Spinal cord (tissue), 10 donors: ENCODE measurements at places on chromosomes 6 and 20.

- H3K4me1 ChIP-seq = peaks cover 12% of the 10 kb centered on the region
- no peaks in the 10 kb centered on the region for H3K36me3 ChIP-seq
- peak within 1 kb of the TSS; percentile 42 for H3K4me3 ChIP-seq
- peaks cover 9% of the 10 kb centered on the region for H3K27me3 ChIP-seq
Observed at GRCh38 chr6:110476046-110476849, at the start of gene SLC22A16. TSS of gene SLC22A16 (minus strand) at chr6:110476613. CDS start at chr6:110476574, 39 bp downstream.

DNA sequence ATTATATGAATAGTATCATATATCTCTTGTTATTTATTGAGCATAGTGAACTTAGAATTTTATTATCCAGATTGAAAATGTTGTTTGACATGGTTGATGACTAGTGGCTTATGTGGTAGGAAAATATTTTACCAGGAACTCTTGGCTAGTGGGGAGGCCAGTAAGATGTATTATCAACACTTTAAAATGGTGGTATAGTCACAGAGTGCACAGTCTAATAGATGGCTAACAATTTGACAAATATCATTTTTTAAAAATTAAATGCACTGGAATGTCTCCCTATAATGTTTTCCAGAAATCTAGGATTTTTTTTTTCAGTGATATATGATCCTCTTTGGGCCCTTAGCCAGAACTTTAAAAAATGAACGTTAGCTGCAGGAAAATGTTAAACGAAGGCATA lies 26.9 kb upstream of the EYA4 start:
- H3K36me3 ChIP-seq = no peaks in the 10 kb centered on the region
- no peaks in the 10 kb centered on the region for H3K4me1 ChIP-seq
- H3K27ac ChIP-seq = no peak overlapping the region
- DNase-seq = no peak
- H3K4me3 ChIP-seq = no peak overlapping the region

DNA sequence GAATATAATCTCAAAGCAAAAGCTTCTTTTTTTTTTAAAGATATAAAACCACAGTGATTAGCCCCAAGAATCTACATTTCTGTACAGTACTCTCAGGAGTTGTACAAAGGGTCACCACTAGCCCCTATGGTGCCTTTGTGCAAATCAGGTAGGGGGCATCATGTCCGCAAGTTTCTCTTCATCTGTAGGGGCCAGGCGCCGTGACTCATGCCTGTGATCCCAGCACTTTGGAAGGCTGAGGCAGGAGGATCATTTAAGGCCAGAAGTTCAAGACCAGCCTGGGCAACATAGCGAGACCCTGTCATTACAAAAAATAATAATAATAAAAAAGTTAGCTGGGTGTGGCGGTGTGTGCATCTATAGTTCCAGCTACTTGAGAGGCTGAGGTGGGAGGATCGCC lies 63.9 kb downstream of the ZMYND8 start:
- H3K36me3 ChIP-seq = peaks cover 37% of the 10 kb centered on the region

DNA sequence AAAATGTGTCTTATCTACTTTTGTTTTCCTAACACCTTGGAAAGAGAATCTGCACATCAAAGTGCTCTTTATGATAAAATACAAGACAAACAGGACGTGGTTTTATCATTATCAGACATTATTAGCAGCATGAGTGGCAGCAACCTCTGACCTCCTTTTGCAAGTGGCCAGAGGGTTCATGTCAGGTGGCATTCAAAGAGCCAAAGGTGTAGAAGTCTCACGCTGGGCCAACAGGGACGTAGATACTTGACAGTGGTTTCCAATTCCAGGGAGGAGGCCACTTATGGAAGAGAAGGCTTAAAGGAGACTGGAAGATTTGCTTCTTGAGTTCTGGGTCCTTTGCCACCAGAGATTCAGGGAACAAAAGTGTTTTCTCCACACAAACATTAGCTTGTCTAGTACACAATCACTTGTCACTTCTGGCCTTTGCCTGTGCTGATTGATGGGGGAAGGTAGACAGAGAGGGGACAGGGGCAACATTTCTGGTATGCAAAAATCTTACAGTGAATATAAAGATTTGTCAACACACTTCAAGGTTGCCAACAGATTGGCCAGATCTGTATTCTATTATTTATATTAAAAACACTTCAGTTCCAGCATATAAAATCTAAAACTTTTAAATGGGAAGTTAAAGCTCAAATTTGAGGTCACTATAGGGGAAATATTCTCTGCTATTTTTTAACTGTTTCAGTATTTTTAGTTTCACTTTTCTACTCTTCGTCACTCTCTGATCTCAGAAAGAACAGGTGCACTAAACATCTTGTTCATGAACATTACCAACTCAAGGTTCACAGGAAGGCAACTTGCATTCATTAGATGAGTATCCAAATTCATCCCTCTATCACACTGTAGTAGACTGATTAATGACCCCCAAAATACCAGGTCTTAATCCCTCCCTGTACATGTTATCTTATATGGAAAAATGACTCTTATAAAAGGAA lies 52.1 kb upstream of the FBXO30 start:
- H3K4me3 ChIP-seq = no peak overlapping the region
- no peak for DNase-seq
- H3K4me1 ChIP-seq = no peaks in the 10 kb centered on the region
- no peaks in the 10 kb centered on the region for H3K36me3 ChIP-seq

DNA sequence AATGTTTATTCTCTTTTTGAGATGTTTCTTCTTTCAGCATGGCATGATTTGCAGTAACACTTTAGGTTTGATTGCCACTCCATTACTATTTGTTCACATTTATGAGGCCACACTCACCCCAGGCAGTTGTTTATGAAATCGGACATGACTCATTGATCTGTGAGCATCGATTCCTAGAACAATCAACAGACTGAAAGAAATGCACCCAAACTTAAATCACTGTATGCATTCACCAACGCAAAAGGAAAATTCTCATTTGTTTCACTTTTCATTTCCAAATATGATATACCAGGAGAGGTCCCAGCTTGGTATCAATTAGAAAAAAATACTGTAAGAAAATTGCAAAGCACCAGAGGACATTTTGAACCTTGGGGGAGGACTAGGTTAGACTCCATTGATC lies 5.4 kb upstream of the GJA10 start:
- H3K27ac ChIP-seq = no peak overlapping the region
- H3K4me1 ChIP-seq = peaks cover 8% of the 10 kb centered on the region
- H3K27me3 ChIP-seq = peaks cover 9% of the 10 kb centered on the region
- H3K36me3 ChIP-seq = no peaks in the 10 kb centered on the region
- no peak overlapping the region for H3K4me3 ChIP-seq
- DNase-seq = no peak

GRCh38 chr6:35739645-35740524 lies 3.1 kb downstream of the ARMC12 start:
- no peak for DNase-seq
- peaks cover 12% of the 10 kb centered on the region for H3K4me1 ChIP-seq
- H3K36me3 ChIP-seq = no peaks in the 10 kb centered on the region

- no peaks in the 10 kb centered on the region for H3K27me3 ChIP-seq
- H3K4me1 ChIP-seq = peaks cover 9% of the 10 kb centered on the region
- H3K4me3 ChIP-seq = no peak overlapping the region
- no peak overlapping the region for H3K27ac ChIP-seq
- H3K36me3 ChIP-seq = peaks cover 5% of the 10 kb centered on the region
Observed at GRCh38 chr6:158445426-158446085, 114.3 kb upstream of the TMEM181 start.

DNA sequence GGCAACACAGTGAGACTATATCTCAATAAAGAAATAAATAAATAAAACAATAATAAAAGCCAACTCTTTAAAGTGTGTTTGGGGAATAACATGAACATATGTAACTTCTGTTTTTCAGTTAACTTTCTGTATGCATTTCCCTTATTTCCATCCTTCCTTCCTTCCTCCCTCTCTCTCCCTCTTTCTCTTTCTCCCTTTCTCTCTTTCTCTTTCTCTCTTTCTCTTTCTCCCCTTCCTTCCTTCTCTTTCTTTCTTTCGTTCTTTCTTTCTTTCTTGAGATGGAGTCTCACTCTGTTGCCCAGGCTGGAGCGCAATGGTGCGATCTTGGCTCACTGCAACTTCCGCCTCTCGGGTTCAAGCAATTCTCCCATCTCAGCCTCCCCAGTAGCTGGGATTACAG lies 48.8 kb upstream of the PRND start:
- H3K27ac ChIP-seq = no peak overlapping the region
- H3K4me1 ChIP-seq = no peaks in the 10 kb centered on the region
- DNase-seq = no peak
- no peaks in the 10 kb centered on the region for H3K27me3 ChIP-seq
- H3K36me3 ChIP-seq = no peaks in the 10 kb centered on the region

- no peak overlapping the region for H3K27ac ChIP-seq
- H3K4me1 ChIP-seq = no peaks in the 10 kb centered on the region
- no peak overlapping the region for H3K4me3 ChIP-seq
- no peak for DNase-seq
- no peaks in the 10 kb centered on the region for H3K36me3 ChIP-seq
Observed at GRCh38 chr6:65461121-65461520, 245.9 kb downstream of the EYS start.

GRCh38 chr20:59359906-59360725 lies 59.7 kb downstream of the EDN3 start:
- H3K4me3 ChIP-seq = no peak overlapping the region
- peaks cover 31% of the 10 kb centered on the region for H3K4me1 ChIP-seq
- DNase-seq = no peak
- H3K36me3 ChIP-seq = no peaks in the 10 kb centered on the region

- H3K27ac ChIP-seq = no peak overlapping the region
- DNase-seq = no peak
- peaks cover 10% of the 10 kb centered on the region for H3K4me1 ChIP-seq
- H3K27me3 ChIP-seq = no peaks in the 10 kb centered on the region
Observed at GRCh38 chr20:32829311-32830005, 9.7 kb downstream of the MAPRE1 start.

DNA sequence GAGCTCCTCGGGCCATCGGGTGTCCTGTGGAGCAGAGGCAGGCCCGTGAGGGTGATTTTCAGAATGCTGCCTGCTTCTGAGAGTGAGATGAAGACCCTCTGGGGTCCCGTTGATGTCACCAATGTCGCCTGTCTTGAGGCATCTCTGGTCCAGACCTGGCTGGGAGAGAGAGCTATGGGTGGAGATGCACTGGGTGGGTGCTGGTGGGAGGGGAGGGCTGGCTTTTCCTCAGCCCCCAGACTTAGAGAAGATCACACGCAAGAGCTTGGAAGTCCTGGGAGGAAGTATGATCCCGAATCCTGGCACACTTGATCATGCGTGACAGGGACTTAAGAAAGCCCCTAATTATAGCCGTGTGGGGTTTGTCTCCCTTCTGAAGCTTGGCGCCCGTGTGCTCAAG lies 103.2 kb upstream of the CD93 start:
- no peaks in the 10 kb centered on the region for H3K27me3 ChIP-seq
- H3K36me3 ChIP-seq = no peaks in the 10 kb centered on the region
- H3K4me1 ChIP-seq = no peaks in the 10 kb centered on the region
- H3K27ac ChIP-seq = no peak overlapping the region
